ENCODE measurements at places on chromosomes 3 and 15. TPM values are rescaled to one million over a fixed set of nuclear protein-coding genes. Genes with fewer than 3 reads are reported as not detected.

Gene PLCH1
- 10.7 TPM for polyA plus RNA-seq

DNA sequence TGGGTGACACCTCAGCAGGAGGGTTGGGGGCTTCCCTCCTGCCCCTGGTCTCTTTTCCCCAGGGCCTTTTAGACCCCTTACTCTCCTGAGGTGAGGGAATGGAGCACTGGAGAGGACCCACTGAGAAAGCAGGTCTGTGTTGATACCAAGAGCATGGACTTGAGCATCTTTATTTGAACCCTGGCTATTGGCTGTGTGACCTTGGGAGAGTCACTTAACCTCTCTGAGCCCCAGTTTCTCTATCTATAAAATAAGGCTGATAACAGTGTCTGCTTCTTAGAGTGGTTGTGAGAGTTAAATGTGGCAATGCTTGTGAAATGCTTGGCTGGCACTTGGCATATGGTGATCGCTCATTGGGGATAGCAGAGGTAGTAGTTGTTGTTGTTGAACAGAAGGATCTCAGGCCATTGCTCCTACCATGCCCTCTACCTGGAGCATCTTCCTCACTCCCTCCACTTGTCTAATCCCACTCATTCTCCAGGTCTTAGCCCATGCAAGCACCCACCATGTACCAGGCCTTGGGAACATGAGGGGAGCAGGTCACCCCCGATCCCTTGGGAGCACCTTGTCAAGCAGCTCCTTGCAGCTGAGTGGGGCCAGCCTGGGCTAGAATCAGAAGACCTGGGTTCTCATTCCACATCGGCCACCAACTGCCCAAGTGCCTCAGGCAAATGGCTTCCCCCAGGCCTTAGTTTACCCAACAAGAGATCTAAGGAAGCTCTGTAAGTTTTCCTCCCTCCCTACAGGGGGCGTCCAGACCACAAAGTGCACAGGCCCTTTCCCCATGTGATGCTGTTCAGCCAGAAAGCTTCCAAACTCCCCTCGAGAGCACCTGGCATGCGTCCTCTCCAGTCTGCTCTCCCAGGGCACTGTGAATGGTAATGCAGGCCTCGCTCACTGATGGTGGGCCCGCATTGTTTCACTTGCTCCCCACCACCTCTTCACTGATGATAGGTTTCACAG, 96.7 kb downstream of the LSM3 start:
- no peak for DNase-seq

DNA sequence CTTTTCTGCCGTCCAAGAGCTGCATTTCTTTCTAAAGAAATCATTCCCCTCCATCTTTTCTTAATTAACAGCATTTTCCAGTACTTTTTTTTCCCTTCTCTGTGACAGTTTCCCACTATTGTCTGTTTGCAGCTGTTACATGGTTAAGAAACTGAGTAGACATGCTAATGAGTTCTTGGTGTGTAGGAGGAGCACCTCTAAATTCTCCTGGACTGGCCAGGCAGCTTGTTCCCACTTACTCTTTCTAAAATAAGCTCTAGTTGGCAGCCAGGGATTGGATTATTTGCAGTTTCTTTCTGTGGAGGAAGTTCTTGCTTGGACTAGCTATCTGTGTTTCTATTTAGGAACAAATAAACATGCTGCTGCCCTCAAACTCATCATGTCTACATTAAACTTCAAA, 235.1 kb upstream of the GAP43 start:
- no peak for DNase-seq

GRCh38 chr3:161415506-161416231, 44.4 kb upstream of the SPTSSB start:
- no peak for DNase-seq

Gene GATA2
- 28.4 TPM for polyA plus RNA-seq

Gene PP2D1
- polyA plus RNA-seq = 0.26 TPM

Gene OIP5
- polyA plus RNA-seq = 8.8 TPM
